ENCODE measurements at places on chromosomes 3 and 15.

GRCh38 chr15:99452728-99453636, 112.8 kb upstream of the MEF2A start:
- DNase-seq = peak; percentile 22

GRCh38 chr3:100875239-100875638, 118.0 kb downstream of the ABI3BP start:
- DNase-seq = no peak

DNA sequence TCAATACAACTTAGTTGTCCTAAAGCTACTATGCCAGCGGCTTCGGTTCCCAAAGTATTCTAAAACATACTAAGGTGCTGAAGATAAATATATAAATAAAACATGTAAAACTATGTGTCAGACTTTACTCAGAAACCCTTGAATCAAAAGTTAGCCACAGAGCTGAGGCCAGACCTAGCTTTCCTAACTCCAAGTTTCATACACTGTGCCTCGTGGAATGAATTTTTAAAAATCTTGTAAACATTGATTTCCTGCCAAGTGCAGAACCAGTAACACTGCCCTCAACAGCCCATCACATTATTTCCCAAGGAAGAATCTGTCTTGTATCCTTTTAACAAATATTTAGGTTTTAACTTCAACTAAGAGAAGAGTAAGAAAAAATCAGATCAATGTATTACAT, 36.4 kb downstream of the TAMM41 start:
- no peak for DNase-seq

DNA sequence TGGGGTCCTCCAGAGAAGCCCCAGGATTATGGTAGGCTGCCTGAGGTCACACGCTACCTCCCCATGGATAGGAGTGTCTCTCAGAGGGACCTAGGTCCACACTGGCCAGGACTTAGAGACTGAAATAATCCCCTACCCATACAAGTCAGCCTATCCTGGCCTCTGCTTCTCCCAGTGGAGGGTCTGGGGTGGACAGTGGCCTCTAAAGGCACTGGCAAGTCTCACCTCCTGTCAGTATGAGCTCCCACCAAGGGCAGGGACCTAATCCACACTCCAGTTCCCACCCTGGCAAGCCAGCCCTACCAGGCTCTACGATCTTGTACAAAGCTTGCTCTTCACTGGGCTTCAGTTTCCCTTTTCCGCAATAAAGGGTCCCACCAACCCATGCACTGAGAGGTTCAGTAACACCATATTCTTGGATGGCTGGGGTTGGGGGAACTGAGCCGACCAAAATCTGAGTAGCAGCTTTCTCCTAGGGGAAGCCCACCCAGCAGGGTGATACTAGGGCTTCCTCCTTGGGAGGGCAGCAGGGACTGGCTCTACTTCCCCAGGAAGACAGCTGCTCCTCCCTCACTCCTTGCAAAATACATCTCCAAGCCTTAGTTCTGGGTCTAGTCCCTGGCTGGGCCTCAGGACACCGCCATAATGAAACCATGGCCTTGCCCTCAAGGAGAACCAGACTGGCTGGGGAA, 2.4 kb downstream of the CISH start:
- no peak for DNase-seq

DNA sequence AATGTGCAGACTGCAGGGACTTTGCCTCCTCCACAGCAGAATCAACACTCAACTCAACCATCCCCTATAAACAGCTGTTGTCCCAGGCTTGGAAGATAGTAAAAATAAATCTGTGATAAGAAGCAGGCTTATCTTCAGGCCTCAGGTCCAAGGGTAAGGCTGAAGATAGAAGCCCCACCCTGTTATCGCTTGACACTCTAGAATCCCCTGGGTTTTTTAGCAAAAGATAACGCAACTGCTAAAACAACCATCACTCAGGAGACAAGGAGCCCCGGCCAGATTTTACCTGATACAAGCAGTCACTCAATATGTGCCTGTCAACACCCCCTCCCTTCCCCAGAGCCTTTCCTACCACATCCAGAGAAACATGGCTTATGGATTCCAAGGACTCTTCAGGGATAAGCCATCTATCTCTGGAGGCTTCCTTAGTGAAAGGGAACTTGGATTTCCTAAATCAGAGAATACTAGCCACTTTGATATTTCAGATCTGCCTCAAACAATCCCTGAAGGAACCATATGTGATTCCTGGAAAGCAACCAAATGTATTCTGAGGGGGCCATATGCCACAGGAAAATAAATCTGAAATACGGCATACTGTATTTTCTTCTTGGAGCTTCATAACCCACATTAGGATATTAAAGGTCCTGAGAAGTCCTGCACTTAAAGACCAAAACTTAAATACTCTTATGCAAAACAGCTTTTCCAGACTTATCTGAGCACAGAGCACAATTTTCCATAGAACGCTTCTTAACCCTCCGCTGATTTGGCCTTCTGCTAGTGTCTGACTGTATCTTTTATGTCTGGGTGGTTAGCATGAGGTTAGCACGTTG, 60.4 kb downstream of the LYZL4 start:
- DNase-seq = no peak

GRCh38 chr15:75065851-75066509, 42.6 kb downstream of the PPCDC start:
- DNase-seq = no peak

GRCh38 chr3:5694266-5694665, 506.8 kb downstream of the EDEM1 start:
- no peak for DNase-seq

- no peak for DNase-seq
Measured at GRCh38 chr3:127710155-127710941, 37.6 kb downstream of the ABTB1 start.

- no peak for DNase-seq
Measured at GRCh38 chr3:140719841-140720614, 42.2 kb downstream of the TRIM42 start.

DNA sequence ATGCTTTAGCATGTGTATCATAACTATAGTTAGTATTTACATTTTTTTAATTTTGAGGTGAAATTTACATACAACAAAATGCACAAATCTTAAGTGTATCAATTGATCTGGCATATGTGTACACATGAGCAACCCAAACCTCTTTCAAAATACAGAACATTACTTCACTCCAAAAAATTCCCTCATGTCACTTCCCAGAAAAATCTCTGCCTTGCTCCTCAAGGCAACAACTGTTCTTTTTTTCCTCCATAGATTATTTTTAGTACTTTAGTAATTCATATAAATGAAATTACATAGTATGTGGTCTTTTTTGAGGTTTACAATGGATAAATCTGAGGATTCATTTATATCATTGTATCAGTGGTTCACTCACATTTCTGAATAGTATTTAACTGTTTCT, 84.9 kb downstream of the TRIM42 start:
- no peak for DNase-seq

DNA sequence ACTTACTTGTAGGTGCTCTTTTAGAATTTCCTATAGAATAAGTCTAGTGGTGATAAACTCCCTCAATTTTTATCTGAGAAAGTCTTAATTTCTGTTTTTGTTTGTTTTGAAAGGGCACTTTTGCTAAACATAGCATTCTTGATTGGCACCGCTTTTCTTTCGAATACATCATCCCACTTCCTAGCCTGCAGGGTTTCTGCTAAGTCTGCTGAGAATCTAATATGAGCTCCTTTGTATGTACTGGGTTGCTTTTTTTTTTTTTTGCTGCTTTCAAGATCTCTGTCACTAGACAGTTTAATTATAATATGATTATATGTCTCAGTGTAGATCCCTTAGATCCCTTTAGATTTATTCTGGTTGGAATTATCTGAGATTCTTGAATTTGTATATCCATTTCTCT, 21.5 kb downstream of the PFN2 start:
- DNase-seq = no peak

DNA sequence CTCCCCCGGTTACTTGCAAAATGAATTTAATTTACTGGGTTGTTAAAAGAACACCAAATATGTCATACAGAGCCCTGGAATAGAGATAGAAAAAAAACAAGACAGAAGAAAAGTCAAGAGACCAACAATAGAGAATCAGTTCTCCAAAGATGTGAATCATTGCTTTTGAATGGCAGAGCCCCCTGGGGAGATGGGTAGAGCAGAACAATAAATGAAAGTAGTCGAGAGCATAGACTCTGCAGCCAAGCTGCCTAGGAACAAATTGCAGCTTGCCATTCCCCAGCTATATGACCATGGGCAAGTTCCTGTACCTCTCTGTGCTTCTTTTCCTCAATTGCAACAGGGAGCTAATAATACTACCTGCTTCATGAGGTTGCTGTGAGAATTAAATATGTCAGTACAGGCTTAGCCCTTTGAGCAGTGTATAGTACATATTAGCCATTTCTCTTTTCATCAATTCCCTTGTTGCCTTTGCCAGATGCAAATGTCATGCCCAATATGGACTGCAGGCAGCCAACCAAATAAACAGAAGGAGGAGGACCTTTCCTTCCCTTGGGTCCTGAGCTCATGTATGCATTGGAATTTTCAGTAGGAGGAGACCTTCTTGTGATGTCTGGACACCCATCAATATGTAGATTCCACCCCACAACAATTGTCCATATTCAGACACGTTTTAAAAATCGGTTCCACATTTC, 25.0 kb upstream of the BFSP2 start:
- no peak for DNase-seq

GRCh38 chr3:129897026-129897425, 3.5 kb upstream of the TMCC1 start:
- DNase-seq = no peak

DNA sequence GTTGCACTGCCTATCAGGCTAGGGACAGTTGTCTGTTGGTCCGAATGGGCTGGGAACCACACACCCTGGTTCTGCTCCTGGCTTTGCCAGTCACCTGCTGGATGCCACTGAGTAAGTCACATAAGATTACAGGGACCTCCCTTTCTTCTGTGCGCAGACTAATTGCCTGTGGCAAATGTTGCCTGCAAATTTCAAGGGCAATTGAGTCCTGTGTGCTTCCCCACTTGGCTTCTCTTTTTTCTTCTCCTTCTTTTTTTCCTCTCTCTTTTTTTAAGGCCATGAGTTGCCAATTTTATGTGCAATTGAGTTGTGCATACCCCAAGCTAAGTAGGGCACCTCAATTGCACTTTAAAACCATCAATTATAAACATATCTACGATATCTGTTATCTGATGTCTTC, 963.4 kb downstream of the MCTP2 start:
- no peak for DNase-seq

GRCh38 chr15:57457726-57458125, 81.4 kb downstream of the CGNL1 start:
- no peak for DNase-seq

DNA sequence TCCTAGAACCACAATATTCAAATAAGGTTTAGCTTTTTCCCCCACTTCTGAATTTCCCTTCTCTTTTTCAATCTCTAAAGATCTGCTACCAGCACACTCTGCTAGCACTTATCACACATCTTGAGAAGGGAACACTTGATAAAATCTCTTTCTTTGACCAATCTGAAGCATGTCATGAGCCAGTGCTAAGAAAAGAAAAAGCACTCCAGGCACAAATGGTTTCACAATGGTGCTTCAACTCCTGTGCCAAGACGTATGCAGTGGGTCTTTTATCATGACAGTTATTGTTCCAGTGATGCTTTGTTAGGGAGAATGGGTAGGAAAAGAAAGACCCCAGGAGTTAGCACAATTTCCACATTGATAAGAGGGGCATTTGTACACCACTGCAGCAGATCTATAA, 248.4 kb downstream of the ZNF385D start:
- DNase-seq = no peak

GRCh38 chr3:188578576-188579363, 424.8 kb downstream of the LPP start:
- no peak for DNase-seq

GRCh38 chr3:10528046-10528445, 22.7 kb upstream of the ATP2B2 start:
- no peak for DNase-seq

- DNase-seq = no peak
Measured at GRCh38 chr3:41290736-41291135, 91.4 kb downstream of the CTNNB1 start.

GRCh38 chr15:64845183-64845611, 3.5 kb downstream of the PLEKHO2 start:
- DNase-seq = no peak

DNA sequence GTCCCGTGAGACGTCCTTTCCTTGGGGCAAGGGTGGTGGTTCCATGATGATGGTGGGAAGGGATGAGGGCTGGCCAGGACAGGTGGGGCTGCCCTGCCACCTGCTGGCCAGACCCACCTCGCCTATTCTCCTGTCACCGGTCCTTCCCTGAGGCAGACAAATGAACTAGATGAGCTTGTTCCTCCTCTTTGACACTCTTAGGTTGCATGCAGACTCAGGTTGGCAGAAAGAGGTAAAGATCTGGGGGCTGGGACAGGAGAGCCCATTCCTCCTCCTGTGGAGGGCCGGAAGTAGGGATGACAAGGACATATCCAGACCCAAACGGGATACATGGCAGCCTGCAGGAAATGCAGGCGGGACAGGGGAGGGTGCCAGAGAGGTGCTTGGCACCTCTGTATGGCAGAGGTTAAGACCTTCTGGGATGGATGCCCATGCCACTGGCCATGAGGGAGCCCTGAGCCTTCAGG, 38.6 kb downstream of the ACSBG1 start:
- peak; percentile 52 for DNase-seq

GRCh38 chr3:4986782-4987537, 7.7 kb downstream of the BHLHE40 start:
- peak; percentile 90 for DNase-seq

DNA sequence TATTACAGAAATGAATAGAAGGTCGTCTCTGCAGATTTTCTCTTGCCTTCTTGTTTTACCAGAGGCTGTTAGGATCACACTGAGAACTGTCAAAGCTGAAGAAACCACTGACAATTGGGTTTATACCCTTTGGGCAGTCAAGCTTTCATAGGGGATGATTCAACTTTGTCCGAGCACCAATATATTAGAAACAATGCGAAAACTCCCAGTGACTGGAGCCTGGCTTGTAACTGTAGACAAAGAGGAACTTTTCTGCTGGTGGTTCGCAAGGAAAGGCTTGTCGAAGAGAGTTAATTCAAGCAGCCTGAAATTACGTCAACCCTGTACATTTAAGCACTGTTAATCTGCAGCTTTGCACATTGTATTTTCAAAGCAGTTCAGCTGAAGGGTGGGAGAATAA, 193.2 kb upstream of the ZNF385D start:
- no peak for DNase-seq

DNA sequence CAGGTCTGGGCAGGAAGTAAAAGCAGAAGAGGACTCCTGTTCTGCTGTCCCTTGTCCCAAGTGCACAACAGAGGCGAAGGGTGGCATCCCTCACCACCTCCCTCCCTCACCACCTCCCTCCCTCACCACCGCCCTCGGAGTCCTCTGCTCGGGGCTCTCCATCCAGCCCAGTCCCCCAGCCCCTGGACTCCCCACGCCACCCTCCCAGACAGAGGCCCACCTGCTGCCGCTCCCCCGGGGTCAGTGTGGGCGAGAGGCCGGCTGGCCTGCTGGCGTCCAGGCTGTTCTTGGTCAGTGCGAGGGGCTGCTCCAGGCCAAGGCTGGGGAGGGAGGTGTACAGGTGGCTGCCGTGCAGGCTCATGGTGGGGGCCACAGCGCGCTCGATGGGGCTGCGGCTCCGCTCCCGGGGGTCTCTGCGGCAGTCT, 79.1 kb downstream of the VGLL4 start:
- DNase-seq = no peak

DNA sequence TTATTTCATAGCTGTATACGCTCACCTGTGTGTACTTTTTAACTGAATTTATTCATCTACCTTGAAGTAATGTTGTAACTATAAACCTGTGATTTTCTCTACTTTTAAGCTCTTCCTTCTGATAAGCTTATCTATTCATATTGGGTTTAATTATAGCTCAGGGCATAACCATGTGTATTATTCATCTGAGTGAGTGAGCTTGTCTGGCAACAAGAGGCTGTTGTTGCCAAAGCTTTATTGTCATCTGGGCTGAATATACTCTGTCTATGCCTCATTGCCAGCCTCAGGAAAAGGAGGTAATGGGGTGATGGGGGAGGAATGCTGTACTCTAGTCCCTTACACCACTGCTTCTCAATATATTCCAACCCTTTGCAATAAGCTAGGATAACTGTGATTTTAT, 292.4 kb downstream of the UBE2E2 start:
- DNase-seq = no peak

Measured in CD4-positive, alpha-beta T cell treated with Interleukin-10 for 1 hour (primary cell).